Stimulated activated CD4-positive, alpha-beta T cell treated with anti-CD3 and anti-CD28 coated beads, Interleukin-4, amount 100 ng/mL, for 48 hours (primary cell): ENCODE measurements at places on chromosomes 12 and 14.

DNA sequence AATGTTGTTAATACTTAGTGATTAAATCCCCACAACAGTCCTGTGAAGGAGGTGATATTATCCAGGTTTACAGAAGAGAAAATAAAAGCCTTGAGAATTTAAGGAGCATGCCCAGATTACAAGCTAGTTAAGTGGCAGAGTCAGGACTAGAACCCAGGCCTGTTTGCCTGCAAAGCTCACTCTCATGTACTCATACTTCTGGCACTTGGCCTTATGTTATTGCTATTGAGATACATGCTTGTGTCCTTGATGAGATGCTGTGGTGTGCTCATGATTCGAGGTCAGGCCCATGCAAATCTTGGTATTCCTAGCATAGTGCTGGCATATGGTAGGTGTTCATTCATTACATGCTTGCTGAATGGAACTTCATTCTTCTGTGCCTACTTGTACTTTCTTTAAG lies 7.6 kb upstream of the EID3 start:
- no peak for DNase-seq

DNA sequence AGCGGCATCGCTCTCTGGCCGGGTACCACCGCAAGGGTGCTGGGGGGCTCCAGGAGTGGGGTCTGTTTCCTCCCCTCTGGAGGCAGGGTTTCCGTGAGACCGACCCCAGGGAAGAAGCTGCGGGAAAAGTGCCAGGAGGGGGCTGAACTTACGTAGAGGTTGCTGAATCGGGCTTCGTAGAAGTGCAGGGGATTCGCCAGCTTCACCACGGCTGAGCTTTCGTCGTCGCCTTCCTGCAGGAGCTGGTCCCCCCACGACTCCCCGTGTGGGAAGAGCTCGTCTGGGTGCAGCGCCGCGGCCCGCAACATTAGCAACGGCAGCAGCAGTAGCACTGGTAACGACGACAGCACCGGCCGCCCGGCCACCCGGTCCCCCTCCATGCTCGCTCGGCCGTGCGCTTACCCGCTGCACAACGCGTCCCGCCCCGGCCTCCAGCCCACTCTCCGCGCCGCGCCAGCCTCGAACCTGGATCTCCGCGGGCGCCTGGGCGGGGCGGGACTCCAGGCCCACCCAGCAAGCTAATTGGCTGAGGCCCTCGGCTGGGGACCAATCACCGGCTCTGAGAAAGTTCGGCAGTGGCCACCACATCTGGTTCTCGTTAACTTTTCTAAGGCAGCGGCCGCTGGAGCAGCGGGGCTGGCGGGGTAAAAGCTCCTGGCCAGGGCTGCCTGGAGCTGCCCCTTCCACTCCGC lies at the start of gene NID2:
TSS of gene NID2 (minus strand) at position 445 of the 692 bp plus-strand sequence. CDS start at position 380, 65 bp downstream.
- peak; percentile 42 for DNase-seq

- DNase-seq, result no peak
Observed at GRCh38 chr12:318759-319515, 56.3 kb upstream of the SLC6A13 start.

GRCh38 chr14:24895622-24896021 lies 154.3 kb downstream of the STXBP6 start:
- DNase-seq, result no peak

- DNase-seq, result no peak
Observed at GRCh38 chr12:20376984-20377383, 8.6 kb downstream of the PDE3A start.

GRCh38 chr14:34741840-34742239 lies 27.4 kb upstream of the CFL2 start:
- no peak for DNase-seq

GRCh38 chr12:3634348-3634747 lies 118.6 kb downstream of the CRACR2A start:
- DNase-seq, result no peak

DNA sequence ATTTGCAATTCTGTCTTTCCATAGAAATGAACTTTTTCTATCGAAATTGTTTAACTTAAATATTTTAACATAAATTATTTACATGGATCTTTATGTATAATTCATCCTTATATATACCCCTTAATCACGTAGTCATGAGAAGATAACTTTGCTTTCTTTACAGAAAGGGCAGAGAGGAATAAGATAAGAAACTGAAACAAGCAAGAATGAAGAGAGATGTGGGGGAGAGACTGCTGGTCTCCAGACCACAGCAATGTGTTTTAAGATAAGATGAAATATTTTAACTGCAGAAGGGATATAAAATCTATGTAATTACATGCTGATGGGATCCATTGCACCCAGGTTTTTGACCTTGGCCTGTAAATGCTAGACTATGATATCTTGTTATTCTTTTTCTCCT lies 34.7 kb upstream of the DNM1L start:
- no peak for DNase-seq

DNA sequence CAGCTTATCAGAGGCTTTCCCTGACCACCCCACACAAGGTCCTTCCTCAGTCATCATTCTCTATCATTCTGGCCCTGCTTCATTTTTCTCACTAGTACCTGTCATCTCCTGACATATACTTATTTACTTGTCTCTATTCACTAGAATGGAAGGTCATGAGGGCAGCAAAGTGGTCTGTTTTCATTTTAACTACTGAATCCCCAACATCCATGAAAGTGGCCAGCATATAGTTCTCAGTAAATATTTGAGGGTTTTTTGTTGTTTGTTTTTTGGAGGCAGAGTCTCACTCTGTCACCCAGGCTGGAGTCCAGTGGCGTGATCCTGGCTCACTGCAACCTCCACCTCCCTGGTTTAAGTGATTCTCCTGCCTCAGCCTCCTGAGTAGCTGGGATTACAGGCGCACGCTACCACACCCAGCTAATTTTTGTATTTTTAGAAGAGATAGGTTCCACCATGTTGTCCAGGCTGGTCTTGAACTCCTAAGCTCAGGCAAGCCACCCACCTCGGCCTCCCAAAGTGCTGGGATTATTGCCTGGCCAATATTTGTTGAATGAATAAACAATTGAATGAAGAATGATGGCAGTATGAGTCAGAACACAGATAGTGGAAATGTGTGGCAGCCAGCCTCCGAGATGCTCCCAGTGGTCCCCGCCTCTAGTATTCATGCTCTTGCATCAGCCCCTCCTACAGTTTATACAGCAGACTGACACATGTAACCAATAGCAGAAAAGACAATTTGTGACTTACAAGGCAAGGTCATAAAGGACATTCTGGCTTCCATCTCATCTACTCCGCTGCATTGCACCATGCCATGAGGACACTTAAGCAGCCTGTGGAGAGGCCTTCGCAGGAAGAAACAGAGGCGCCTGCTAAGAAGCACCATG lies 7.0 kb upstream of the ANO6 start:
- no peak for DNase-seq

GRCh38 chr12:52380271-52380694 lies 5.2 kb downstream of the KRT84 start:
- no peak for DNase-seq

GRCh38 chr12:16949371-16949770 lies 343.4 kb upstream of the LMO3 start:
- no peak for DNase-seq

DNA sequence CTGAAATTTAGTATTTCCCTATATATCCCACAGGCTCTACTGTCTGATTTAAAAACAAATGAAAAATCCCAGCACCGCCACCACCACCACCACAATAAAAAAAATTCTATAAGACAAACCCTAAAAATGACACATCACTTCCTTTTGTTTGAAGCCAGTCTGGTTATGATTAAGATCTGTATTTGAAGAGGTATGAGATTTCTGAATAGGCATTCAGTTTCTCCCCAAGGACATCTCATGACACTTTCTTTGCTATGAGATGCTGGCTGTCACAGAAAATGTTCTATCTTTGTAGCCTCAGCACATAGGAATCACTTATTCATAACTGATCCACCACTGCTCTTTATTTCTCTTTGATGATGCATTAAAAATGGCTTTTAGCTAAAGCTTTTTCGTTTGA lies 1071.0 kb downstream of the SLC6A15 start:
- no peak for DNase-seq
